ENCODE measurements at places on chromosomes 1 and 21.

- no peak for DNase-seq
Observed at GRCh38 chr1:26210147-26210870, 19.9 kb downstream of the CATSPER4 start.

DNA sequence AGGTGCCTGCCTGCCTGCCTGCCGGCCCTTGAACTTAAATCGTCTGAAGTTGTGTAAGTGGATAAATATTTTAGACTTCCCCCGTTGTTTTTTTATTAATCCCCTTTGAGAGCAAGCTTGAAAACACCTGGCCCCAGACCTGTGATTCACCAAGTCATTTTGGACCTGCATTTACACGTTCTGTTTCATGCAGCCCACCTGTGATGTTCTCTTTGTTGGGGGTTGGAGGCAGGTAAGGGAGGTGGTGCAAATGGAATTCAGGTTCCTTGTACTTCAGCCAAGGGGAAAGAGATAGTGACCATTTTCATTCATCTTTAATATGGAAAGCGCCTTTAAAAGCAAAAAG is 1.2 kb downstream of the SLC37A1 start:
- DNase-seq: no peak

GRCh38 chr1:8497210-8497819 is 179.4 kb downstream of the SLC45A1 start:
- DNase-seq: no peak

DNA sequence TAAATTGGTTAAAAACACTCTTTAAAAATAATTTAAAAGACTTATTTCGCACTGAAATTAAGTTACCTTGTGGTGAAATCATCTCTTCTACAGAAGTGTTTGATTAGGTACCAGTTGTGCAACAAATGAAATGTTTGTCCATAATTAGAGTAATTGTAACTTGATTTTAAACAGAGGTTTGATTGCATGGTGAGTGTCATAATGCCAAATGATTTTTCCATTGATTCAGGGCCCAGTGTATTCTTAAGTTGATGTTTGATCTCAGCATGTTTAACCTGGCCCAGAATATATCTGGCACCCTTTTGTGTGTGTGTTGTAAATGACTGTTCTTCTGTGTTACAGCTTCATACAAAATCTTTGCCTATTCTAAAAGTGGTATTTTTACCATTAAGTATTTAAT is 28.5 kb downstream of the LRRC8B start:
- no peak for DNase-seq

DNA sequence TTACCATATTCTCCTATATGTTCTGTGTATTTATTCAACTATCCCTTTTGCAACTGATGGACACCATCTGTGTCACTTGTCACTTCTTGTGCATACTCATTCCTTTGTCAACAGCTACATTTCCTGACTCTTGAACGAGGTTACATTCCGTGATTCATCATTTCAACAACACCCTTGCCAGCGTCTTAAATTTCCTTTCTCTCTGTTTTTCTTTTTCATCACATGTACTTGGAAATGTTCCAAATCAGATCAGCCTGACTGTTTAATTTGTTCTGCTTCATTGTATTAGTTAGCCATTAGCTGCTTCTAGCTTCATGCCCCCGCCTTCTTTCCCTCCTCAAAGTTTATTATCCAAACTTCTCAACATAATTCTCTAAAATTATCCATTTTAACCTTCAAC is 173.0 kb downstream of the ADGRL4 start:
- peak; percentile 84 for DNase-seq

DNA sequence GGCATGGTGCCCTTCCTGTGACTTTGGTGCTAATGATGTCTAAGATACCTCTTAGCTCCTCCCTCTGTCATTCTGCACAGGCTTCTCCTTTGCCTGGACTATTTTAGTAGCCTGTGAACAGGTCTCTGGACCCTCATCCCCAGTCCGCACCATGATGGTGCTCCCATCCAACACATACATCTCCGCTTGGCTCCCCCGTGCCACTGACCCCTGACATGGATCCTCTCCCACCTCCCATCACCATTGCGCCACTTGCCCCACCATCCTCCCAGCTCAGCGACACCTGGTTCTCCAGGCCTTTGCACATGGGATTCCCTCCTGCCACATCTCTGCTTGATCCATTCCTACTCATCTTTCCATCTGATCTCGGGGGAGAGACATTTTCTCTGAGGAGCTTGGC is 33.9 kb downstream of the RUNX3 start:
- no peak for DNase-seq

GRCh38 chr1:87167848-87168525 is 160.7 kb upstream of the LMO4 start:
- DNase-seq: no peak

DNA sequence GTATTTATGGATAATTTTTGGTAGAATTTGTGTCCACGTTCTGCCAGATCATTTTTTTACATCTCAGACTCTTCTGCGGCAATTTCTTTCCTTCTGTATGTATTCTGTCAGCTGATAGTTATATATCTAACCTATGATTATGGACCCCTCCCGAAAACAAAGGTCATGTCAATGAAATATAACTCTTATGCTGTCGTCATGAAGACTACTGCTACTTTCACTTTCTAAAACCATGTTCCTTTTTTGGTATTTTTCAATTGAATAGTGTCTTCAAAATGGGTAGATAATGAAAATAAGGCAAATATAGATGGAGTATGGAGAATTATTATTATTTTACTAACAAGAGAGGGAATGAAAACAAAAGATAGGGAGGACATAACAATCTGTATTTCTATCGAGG is 3.2 kb downstream of the ANGPTL1 start:
- no peak for DNase-seq

DNA sequence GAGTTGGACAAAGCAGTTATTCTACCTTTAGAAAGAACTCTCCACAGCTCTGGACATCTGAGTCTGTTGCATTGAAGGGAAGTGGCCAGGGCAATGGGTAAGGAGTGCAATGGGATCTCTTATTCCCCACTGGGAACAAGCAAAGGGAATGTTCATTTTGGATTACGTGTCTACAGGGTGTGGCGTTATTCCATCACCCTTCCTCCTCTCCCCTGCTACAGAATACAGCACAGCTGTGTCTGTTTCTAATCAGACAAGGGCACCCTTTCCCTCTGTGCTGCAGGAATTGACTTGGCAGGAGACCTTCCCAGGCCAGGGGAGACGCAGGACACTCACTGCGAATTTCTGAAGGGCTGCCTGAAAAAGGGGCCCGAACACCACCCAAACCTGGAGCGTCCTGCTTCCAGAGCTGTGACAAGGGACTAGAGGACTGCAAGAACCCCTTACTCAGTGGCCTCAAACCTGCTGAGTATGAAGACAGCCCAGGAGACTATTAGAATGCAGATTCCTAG is 163.6 kb upstream of the RAB4A start:
- DNase-seq: no peak

DNA sequence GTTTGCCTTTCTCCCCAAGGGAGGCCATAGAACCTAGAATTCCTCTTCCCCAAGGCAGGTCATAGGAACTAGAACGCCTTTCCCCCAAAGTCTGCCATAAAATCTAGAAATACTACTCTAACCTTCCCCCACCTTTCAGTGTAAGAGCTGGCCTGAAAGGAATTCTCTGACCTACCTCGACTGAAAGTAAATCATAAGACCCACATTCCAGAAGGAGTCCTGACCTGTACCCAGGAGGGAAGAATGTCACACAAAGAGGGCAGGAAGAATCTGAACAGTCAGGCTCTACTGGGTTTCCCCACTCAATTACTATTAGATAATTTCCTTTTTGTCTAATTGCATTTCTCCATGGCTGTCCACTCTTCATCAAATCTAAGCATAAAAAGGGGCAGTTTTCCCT is 5.7 kb upstream of the ATG4C start:
- no peak for DNase-seq

DNA sequence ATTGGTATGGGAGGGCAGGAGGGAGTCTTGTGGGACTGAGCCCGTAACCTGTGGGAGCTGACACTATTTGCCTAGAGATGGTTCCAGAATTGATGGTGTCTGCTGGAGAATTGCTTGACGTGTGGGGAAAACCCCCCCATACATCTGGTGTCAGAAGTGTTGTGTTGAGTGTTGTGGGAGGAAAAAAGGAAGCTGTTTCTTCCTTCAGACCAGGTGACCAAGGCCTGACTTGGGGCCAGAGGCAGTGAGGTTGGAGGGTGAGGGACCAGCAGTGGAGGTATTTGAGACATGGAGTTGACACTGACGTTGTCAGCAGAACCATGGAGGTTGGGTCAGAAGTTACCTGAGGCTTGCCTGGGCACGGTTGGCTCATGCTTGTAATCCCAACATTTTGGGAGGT is 8.3 kb downstream of the SHISAL2A start:
- no peak for DNase-seq

GRCh38 chr1:166432655-166433054 is 265.9 kb upstream of the FAM78B start:
- DNase-seq: no peak

DNA sequence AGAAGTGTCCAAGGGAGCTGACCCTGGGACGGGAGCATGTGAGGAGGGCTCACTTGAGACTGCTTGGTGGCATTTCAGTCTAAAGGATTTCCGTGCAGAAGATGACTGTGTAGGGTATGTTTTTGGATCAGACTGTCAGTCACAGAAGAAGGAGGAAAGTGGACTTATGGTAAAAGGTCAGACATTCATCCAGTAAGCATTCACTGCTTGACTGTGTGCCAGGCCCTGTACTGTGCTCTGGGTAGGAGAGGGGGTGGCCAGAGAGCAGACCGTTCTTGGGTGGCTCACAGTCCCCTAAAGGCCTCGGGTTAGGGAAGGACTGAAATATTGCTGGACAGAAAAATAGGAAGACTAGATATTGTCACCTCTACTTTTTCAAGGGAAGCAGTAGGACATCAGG is 2.1 kb upstream of the SERINC2 start:
- DNase-seq: no peak

GRCh38 chr1:42886800-42887199 is 40.4 kb downstream of the ZNF691 start:
- no peak for DNase-seq

- DNase-seq: no peak
Observed at GRCh38 chr1:152960452-152961044, 9.9 kb upstream of the SPRR4 start.

DNA sequence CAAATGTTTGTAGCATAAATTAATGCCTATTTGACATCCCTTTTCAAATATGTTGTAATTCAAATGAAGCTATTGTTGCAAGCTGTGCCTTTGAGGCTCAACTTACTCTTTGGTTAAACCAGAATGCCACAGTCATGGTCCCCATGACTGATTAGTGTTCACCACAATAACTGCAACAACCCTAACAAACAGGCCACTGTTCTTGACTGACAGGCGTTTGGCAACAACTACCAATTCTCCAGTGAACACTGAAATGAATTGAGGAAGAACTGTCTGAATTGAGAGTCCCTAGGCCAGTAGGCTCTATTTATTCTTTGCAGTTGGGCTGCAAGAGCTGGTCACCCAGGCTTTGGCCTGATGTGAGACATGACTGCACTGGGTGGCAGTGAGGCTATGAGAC is 6.6 kb upstream of the TMEM167B start:
- DNase-seq: no peak

DNA sequence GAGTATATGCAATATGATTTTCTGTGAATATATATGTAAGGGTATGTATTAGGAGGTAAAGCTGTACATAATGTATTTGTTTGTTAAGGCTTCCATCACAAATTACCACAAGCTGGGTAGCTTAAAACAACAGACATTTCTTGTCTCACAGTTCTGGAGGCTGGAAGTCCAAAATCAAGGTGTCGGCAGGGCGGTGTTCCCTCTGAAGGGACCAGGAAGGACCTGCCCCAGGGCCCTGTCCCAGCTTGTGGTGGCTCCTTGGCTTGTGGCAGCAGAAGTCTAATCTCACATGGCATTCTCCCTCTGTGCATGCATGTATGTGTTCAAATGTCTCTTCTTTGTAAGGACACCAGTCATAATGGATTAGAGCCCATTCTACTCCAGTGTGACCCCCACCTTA is 17.1 kb downstream of the TRIM67 start:
- no peak for DNase-seq

DNA sequence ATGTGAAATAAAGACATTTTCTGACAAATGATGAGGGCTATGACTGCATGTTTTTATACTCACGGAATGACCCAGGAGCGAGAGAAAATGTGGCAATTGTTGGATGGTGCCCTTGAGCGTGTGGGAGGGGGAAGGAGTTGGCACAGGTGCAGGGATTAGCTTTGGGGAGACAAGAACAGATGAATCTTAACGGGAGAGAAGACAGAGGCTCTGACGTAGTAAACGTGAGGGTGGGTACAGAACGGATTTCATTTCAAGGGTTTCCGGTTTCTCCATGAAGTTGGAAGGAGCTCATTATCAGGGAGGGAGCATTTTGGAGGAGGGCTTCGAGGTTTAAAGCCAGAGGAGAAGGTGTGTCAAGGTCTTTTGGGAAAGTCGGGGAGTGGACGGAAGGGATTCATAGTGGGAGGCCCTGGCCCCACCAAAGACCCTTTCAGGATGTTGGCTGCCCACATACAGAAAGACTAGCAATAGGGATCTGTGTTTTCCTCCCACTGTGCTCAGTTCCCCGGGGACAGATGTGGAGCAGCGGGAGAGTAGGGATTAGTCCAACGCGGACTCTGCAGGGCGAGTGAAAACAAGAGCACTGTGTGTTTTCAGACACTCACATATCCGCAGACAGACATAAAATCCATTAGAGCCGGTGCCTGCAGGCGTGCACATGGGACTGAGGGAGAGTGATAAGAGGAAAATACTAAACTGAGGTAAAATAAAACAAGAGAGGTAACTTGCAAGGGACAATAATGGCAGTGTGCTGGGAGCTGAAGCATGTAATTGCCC is 584.1 kb downstream of the AJAP1 start:
- no peak for DNase-seq

DNA sequence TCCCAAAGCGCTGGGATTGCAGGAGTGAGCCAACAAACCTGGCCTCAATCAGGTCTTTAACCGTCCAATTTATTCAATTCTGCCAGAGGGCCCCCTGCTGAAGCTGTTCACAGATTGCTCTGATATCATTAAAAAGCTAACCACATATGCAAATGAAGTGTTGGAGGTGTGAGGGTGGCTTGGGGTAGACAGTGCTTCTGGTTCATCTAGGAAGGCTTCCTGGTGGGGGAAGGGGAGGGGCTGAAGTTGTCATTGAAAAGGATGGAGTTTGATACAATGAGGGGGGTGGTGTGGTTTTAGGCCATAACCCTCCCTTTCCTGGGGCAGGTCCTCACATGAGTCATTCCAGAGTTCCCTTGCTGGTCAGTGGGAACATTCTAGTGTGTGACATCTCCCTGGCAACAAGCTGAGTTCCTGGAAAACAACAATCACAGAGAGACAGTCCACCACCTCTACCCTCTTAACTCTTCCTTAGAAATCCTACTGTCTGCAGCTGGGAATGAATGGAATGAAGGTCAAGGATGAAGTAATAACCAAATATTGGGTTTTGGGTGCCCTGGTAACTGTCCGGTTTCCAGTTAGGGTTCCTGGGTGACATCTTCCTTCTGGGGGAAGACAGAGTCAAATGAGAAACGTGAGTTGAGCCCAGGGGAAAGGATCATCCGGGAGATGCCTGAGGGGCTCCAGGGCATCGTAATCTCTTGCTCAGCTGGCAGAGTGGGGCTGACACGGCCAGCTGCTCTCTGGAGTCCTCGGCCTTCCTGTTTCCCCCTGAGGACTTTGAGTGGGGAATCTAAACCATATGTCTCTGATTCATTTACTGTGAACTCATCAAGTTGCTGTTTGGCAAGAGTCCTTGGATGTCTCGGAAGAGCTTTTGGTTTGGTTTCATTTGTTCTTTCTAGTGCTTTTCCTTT is 32.2 kb downstream of the BATF3 start:
- DNase-seq: peak; percentile 42
